ENCODE measurements at places on chromosomes 2 and 18. TPM values are rescaled to one million over a fixed set of nuclear protein-coding genes. Genes with fewer than 3 reads are reported as not detected.

The RGPD3 gene
- polyA plus RNA-seq: 0.12 TPM

- no peak overlapping the region for H3K4me3 ChIP-seq
- no peaks in the 10 kb centered on the region for H3K4me1 ChIP-seq
- H3K27me3 ChIP-seq: peaks cover 30% of the 10 kb centered on the region
- DNase-seq: no peak
- H3K36me3 ChIP-seq: no peaks in the 10 kb centered on the region
These were observed 3.6 kb upstream of the GBX2 start for GRCh38 chr2:236171680-236172254.

DNA sequence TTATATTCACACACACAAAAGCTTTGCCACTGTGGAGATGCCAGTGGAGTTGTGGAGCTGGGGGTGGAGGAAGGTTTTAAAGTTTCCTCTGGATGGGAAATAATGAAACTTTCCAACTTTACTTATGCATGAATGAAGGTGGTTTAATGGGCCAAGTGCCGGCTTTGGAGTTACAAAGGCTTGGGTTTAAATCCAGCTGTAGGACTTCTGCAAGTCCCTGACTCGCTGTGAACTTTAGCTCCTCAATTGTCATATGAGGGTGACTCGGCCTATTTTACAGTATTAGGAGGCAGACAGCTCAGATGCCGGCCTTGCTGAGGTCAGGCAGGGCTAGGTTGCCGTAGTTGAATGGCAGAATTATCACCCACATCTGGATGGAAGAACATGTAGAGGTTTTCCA is 415.8 kb upstream of the TRIB2 start:
- H3K36me3 ChIP-seq: no peaks in the 10 kb centered on the region
- H3K4me1 ChIP-seq: peaks cover 39% of the 10 kb centered on the region

GRCh38 chr18:76234676-76235060 is 260.4 kb downstream of the ZNF516 start:
- H3K4me3 ChIP-seq: no peak overlapping the region
- no peaks in the 10 kb centered on the region for H3K36me3 ChIP-seq
- no peak for DNase-seq
- H3K27me3 ChIP-seq: no peaks in the 10 kb centered on the region
- H3K27ac ChIP-seq: no peak overlapping the region
- H3K4me1 ChIP-seq: no peaks in the 10 kb centered on the region

The PRSS56 gene
- not detected for polyA plus RNA-seq

The CCDC88A gene
- polyA plus RNA-seq: 9.5 TPM

The LYPD6 gene
- polyA plus RNA-seq: not detected

DNA sequence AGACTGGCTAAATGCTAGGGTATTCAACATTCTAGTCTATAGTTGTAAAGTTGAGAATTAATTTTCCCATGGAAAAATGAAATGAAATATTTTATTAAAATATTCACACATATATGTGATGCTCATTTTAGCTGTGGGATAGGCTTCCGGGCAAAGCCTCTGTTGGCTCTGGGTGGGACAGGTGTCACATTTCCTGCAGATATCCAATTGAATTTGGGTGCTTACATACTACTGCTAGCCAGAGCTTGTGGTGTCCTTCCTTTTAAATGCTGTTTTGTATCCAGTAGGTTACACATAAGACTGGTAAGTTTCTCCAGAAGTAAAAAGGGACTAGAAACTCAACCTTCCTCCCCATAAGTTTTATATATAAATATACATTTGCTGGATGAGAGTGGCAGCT is 73.8 kb downstream of the RPRM start:
- no peak overlapping the region for H3K27ac ChIP-seq
- H3K27me3 ChIP-seq: no peaks in the 10 kb centered on the region
- no peaks in the 10 kb centered on the region for H3K36me3 ChIP-seq
- no peaks in the 10 kb centered on the region for H3K4me1 ChIP-seq
- H3K4me3 ChIP-seq: no peak overlapping the region
- no peak for DNase-seq

The SERPINB13 gene
- polyA plus RNA-seq: not detected

DNA sequence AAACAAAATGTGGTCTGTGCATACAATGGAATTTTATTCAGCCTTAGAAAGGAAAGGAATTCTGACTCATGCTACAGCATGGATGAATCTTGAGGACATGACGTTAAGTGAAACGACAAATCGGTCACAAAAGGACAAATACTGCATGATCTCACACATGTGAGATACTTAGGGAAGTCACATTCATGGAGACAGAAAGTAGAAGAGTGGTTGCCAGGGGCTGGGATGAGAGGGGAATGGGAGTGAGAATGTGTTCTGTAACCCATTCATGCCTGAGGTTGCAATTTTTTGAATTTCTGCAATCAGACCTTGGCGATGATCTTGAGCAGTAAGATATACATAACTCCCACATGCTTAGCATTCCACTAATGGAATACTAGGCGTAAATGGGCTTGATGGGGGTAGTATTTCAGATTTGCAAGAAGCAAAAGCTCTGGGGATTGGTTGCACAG is 22.0 kb downstream of the FHL2 start:
- peaks cover 9% of the 10 kb centered on the region for H3K4me1 ChIP-seq

DNA sequence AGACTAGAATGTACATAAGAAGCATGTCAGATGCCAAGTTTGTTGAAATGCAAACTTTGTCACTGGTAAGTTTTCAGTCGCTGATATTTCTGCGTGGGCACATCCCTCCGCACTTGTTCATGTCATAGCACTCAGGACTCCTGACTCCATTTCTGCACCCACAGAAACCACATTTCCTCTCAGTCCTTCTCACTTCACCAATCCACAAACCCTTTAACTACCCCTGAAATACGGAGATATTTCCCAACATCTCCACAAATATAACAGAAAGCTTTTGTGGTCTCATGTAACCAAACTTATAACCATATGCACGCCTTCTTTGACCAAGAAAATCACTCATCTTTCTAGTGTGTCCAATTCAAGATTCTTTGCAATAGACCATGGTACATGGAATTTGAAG is 276.9 kb upstream of the ERBB4 start:
- no peak for DNase-seq
- H3K4me3 ChIP-seq: no peak overlapping the region
- H3K27ac ChIP-seq: no peak overlapping the region
- no peaks in the 10 kb centered on the region for H3K4me1 ChIP-seq
- H3K36me3 ChIP-seq: no peaks in the 10 kb centered on the region
- H3K27me3 ChIP-seq: no peaks in the 10 kb centered on the region
